ENCODE measurements at places on chromosomes 7 and 10.

DNA sequence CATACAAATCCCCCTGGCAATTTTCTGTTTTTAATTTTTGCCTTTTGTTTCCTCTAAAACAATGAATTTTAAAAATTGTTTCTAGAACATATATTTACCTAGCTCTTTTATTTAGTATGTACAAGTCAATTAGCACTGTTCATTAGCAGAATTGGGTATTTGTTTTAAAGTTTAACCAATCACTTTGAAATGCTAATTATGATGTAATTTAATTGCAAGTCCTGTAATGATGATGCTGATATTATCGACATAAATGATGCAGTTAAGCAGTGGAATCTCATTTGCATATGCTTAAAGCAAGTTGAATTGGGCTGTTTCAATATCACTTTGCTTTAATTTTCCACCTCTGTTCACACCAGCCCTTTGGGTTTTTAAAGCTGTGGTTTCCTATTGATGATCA is 2.7 kb downstream of the FOXP2 start:
- DNase-seq, result no peak

DNA sequence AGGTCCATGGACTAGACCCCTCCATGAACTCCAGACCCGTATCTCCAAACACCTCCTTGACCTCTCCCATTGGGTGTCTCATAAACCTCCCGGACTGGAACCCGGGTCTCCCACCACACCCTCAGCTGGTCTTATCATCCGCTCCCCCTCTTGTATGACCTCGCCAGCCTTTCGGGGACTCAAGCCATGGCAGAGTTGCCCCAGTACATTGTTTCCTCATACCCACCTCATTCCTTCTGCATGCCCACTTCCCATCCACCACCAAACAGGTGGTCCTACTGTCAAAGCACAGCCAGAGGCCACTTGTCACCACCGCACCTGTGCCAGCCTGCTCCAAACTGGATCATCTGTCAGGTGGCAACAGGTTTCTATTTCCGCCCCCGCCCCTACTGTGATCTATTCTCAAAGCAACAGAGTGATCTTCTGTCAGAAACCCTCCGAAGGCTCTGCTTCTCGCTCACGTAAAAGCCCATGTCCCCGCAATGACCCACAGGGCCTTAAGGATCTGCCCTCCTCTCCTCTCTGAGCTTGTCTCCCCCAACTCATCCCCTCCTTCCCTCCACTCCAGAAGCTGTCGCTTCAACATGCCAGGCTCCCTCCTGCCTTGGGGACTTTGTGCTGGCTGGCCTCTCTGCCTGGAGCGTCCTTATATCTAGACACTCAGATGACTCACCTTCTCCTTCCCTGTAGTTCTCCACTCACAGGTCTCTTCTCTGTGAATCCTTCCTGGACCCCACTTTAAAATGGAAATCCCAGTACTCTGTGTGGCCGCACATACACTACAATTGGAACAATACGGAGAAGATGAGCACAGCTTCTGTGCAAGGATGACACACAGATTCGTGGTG is 22.8 kb upstream of the PRKAG2 start:
- no peak for DNase-seq

GRCh38 chr7:30924624-30925023 is 13.0 kb downstream of the AQP1 start:
- no peak for DNase-seq

DNA sequence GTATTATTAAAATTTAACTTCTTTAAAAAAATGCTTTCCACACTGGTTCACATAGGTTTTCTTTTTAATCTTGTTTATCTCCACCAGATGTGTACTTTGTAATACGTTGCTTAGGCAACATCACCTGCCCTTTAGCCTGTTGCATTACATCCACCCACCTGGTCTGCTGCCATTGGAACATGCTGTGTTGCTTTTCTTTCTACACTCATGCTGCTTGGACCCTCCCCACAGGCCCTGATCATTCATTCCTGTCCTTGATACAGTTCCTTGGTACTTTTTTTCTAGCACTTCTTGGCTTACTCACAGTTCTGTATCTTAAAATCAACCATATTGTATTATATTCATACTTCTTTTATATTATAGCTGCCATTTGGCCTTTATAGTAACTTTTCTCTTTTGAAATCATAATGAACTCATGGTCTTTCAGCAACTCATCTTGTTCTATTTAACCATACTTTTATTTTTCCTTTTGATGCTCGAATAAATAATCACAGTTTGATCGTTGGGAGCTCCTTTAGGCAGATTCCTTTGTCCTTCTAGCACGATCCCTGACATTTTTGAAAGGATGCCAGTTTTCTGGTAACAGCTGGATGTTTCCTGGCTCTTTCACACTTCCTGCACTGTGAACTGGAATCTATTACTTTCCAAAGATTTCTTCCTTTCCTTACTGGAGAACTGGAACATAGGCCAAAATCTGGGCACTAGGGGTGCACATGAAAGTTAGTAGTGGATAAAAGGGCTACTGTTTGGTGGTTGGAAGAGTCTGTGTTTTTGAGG is 125.1 kb downstream of the CDK14 start:
- DNase-seq, result no peak

DNA sequence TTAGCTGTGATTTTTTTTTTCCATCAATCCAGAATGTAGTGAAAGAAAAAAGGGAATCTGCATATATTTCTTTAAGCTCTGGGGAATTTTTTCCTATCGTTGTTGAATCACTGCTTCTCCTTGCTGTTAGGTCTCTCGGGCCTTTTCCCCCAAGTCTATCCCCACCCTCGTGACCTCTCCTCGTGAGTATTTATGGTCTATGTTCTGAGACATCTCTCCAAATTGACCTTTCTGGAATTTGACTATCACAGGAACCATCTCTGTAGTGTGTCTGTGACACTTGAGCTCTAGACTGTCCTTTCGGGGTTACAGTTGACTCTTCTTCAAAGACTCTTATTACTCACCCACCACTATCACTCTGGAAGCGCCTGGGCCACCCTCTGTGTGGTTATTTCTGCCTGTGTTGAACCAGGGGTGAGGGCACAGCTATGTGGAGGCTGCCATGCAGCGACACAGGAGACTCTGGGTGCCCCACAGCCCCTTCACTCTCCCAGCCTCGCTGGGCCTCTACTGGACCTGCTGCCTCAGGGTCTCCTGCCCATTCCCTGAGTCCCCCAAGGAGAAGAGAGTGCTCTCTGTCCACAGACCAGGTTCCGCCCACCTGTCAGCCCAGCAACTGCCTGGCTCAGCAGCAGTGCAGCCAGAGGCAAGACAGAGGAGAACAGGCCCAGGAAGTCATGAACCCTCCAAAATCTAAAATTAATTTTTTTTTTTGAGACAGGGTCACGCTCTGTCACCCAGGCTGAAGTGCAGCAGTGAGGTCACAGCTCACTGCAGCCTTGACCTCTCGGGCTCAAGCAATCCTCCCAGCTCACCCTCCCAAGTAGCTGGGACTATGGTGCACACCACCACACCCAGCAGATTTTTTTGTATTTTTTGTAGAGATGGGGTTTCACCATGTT is 45.7 kb upstream of the PTPRN2 start:
- no peak for DNase-seq

- DNase-seq, result no peak
These were observed 175.9 kb downstream of the BAMBI start for GRCh38 chr10:28853195-28853594.

- DNase-seq, result no peak
These were observed 56.5 kb upstream of the NKX6-2 start for GRCh38 chr10:132842397-132842796.

DNA sequence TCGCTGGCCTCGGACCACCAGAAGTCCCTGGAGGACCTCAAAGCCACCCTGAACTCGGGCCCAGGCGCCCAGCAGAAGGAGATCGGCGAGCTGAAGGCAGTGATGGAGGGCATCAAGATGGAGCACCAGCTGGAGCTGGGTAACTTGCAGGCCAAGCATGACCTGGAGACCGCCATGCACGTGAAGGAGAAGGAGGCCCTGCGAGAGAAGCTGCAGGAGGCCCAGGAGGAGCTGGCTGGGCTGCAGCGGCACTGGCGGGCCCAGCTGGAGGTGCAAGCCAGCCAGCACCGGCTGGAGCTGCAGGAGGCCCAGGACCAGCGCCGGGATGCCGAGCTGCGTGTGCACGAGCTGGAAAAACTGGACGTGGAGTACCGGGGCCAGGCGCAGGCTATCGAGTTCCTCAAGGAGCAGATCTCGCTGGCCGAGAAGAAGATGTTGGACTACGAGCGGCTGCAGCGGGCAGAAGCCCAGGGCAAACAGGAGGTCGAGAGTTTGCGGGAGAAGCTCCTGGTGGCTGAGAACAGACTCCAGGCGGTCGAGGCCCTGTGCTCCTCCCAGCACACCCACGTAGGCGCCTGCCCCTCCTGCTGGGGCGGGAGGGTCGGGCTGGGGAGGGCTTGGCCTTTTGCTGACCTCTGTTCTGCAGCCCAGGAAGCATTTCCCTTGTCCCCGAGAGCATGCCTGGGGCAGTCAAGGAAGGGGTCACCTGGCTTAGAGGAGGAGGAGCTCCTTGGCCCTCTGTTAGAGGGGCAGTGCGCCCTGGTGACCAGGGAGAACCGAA is 77.3 kb upstream of the GTF2IRD1 start:
- no peak for DNase-seq

DNA sequence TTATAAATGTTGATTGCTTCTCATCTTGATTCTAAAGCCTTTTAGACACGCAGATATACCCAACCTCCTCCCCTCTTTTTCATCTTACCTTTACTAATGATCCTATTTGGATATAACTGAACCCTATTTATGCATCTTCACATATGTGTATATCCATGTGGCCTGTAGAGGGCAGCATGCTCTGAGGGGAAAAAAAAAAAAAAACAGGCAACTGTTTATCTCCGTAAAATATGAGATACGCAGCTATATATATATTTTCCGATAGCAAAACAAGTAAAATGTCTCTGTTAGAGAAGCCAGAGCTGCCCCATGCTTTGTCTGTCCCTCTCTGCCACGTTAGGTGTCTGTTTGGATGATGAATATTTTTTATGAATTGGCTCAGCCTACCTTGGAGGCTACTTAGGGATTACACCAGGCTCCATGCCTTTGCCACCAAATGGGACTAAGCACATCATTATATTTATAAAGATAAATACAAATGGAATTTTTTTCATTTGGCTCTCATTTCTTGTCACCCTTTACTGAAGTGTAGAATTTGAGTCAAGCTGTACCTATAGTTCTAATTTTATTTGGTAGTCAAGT is 174.8 kb upstream of the FZD1 start:
- no peak for DNase-seq

GRCh38 chr7:45394117-45394708 is 180.0 kb upstream of the ADCY1 start:
- no peak for DNase-seq

DNA sequence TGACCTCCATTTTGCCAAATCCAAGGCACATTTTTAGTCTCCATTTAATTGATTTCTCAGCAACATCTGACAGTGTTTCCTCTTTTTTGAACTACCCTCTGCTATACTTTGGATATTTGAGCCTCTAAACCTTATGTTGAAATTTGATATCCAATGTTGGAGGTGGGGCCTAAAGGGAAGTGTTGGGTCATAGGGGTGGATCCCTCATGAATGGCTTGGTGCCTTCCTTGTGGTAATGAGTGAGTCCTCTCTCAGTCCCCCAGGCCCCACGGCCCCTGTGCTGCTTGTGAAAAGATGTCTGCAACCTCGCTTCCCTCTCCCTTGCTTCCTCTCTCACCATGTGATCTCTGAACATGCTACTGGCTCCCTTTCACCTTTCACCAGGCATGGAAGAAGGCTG is 96.8 kb upstream of the DGKB start:
- DNase-seq, result no peak
